ENCODE measurements at places on chromosomes 4 and X.

DNA sequence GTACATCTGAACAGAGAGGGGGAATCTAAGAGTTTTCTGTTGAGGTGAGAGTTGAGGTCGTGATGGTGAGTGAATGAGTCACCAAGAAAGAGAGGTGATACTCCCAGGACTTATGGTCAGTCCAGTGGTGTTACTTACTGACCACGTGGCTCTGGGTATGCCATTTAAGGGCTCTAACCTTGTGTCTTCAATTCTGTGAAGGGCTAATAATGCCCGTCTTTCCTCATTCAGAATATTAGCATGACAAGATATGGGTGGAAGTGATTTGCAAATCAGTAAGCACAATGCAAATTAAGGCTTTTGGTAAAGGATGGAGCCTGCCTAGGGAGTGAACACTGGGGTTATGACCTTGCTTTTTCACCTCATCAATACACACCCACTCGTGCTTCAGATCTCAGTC is 75.2 kb downstream of the COQ2 start:
- DNase-seq, result no peak

GRCh38 chr4:107801766-107802211 is 22.9 kb upstream of the SGMS2 start:
- no peak for DNase-seq

GRCh38 chr4:93828332-93828994 is at the start of gene ATOH1:
ATOH1 (plus strand) TSS chr4:93828753; CDS start chr4:93828927, 174 bp downstream.
- DNase-seq, result no peak

DNA sequence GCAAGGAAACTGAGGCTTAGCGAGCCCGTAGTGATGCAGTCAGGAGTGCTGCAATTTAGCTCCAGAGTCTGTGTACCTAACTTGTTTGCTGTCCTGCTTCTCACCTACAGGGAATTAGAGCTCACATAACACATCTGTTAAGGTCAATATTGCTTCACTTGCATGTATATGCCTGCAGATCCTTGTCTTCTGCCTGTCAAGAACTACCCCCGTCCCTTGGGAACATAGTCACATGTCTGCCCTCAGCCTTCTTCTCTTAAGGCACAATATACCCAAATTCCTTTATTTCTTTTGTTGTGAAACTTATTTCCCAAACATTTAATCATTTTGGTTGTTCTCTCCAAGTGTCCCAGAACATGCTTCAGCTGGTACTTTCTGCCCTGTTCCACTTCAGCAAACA is 103.3 kb upstream of the LEF1 start:
- DNase-seq, result no peak

GRCh38 chrX:153926858-153927671 is 1.0 kb upstream of the ARHGAP4 start:
- DNase-seq, result peak; percentile 93

DNA sequence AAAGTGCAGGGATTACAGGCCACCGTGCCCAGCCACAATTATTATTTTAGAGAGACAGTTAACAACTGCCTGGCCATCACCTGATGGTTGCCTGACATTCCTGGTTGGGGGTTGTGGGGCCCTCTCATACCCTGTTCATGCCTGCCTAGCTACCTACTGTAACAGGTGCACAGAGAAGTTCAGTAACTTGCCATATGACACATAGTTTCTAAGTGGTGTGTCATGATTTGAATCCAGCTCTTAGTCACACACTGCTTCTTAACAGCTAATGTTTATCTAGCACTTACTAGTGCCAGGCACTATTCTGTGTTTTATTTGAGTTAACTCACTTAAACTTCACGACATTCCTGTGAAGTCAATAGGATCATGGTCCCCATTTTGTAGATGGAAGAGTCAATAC is 122.7 kb upstream of the JADE1 start:
- DNase-seq, result no peak

Measured in cardiac septum (tissue), 1 donor.